Stimulated activated CD8-positive, alpha-beta memory T cell treated with anti-CD3 and anti-CD28 coated beads, Interleukin-4, amount 100 ng/mL, for 4 hours (primary cell): ENCODE measurements at places on chromosomes 3 and 15.

GRCh38 chr3:184042617-184043016, 10.2 kb upstream of the HTR3C start:
- no peak for DNase-seq

GRCh38 chr15:78139578-78139977, 8.3 kb upstream of the CIB2 start:
- DNase-seq = no peak

DNA sequence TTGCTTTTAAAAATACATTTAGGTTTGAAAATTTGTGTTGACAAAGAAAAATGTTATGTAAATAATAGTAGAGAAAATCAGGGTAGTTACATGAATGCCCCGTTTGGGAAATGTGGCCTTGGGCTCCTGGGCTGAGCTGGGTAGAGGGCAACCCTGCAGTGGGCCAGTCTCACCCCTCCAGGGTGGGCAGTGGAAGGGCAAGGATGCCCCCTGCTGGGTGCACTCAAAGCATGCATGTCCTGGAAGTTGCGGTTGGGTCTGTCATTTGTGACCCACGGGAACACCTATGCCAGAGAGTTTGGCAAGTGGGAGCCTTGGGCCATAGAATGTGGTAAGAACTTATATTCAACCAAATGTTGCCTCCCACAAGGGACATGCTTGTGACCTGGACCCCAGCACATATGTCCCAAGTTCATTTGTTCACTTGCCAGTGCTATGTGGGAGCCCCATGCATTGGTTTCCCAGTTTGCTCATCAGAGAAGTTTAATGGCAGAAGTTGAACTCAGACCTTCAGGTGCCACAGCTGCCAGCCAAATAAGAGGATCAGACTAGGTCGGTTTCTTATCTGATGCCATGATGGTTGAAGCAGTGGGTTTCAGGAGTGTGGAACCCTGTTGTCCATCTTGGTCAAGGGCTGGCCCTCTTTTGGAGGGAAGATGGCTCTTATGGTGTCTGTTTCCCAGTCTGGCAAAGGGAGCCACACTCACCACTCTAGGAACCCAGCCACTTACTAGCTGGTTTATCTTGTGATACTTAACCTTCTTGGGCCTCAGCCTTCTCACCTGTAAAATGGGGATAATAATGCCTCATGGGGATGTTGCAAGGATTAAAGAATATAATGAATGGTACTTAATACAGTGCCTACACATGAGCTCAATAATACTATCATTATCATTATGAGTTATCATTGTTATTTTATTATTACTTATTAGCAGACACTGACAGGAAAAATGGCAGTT, 2.5 kb upstream of the PLCB2 start:
- no peak for DNase-seq

DNA sequence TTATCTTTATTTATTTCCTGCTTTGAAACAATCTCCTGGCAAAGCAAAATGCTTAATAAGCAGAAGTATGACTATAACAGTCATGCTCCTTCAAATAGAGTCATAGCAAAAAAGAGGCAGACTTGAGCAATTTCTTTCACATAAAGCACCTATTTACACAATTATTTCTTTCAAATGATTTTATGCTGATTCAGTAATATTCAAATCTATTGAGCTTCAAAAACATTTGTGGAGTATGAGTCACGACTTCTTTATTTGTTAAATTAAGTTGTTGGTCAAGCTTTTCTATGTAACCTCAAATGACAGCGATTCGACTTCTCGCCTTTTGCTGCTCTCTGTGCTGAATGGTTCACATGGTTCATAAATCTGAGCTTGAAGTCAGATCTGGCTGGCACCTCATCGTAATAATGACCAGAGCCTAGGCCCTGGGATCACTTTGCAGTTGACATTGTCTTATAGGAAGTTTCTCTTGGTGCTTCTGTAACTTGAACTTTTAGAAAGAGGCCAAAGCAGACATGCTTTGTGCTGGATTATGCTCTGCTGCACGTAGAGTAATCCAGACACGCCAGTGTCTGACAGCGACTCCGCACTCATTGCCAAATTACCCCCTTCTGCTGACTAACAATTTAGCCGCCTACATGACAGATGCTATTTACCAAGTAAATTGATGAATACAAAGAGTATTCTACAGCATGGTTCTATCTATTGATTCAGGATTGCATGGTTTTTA, 139.0 kb downstream of the MCTP2 start:
- no peak for DNase-seq

GRCh38 chr15:68494573-68495110, 62.7 kb upstream of the ITGA11 start:
- DNase-seq = no peak

DNA sequence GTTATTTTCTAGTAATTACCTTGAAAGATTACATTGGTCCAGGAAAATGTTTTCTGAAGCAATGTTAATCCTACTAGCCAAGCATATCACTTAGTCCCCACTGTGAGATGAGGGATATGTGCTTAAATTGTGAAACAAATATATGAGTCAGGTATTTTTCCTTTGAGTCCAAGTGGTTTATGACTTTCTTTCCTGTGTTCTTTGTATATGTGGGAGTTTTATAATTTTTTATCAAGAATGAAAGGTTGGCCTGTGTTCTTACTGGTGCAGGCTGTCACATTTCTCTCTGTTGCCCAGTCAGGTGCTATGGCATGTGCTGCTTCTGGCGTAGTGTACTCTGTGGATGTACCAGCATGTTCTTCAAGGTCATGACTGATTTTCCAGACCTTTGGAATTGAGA, 147.4 kb downstream of the CMSS1 start:
- DNase-seq = no peak
